ENCODE measurements at places on chromosomes 12 and 14.

DNA sequence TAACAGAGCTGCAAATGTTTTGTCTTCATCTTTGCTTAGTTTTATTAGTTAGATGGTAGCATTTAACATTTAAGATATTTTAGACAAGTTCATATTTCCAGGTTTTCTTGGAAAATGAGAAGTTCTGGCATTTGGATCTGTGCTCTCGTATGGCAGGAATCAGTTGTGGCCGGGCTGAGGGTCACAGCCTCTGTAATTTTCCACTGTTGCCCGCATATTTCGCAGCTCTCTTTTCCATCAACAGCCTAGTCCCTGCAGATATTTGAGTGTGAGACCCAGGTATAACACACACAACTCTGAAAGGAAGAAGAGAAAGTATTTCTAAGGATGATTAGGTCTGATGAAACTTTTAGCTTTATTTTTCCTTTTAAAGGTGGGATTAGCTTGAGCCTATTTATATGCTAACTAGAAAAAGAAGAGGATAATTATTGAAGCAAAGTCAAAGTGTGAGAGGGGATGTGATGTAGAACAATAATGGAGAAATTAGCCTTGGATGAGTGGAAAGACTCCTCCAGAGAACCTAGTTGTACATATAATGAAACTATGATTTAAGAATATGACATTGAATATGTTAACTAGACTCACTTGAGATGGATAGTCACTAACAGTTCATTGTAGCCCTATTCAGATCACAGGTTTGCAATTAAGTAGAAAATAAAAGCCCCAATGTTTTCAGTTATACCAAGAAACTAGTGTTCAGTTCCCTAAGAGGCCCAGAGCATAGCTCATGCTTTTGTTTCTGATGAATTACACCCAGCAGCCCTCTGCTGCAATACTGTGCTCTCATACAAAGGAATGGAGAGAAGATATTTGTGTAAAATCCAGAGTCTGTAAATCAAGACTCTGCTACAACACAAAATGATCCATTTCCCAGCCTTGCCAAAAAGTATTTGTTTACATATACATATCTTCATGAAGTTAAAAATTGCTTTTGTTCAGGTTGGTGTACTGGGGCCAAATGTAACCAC, 158.4 kb downstream of the C12orf50 start:
- DNase-seq: no peak

DNA sequence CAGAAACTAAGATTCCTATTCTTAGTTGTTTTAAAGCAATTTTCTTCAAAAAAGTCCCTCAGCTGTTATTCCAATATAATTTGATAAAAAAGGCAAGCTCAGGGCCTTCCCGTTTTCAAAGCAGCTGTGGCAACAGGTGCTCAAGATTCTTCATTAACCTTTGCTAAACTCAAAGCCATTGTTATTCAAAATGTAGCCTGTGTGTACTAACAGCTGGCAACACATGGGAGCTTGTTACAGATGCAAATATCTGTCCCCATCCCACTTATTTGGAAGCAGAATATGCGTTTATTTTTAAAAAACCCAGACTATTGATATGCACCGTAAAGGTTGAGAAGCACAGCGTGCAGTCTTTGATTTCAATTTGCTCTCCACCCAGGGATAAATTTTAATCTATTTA, 210.4 kb upstream of the SYT10 start:
- no peak for DNase-seq

DNA sequence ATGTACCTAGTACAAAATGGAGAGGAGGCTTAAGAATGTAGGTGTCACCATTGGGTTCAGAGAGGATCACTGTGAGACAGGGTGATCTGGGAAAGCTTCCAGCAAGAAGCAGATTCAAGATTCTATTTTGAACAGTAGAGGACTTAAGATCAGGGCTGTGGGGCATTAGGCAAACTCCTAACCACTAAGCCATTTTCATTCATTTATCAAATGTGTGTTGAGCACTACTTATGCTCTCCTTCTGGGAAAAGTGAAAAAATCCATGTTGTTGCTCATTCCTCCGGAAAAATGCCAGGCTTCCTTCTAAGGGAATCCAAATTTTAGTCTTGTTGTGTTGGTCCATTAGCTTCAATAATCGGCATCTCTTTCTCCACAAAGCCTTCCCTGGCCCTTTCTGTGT, 163.4 kb downstream of the NUAK1 start:
- no peak for DNase-seq

GRCh38 chr12:51131745-51132521, 41.0 kb downstream of the TFCP2 start:
- DNase-seq: no peak

- no peak for DNase-seq
Observed at GRCh38 chr12:45326358-45326975, 110.6 kb downstream of the ANO6 start.

GRCh38 chr12:130813436-130813835, 25.6 kb downstream of the STX2 start:
- no peak for DNase-seq

DNA sequence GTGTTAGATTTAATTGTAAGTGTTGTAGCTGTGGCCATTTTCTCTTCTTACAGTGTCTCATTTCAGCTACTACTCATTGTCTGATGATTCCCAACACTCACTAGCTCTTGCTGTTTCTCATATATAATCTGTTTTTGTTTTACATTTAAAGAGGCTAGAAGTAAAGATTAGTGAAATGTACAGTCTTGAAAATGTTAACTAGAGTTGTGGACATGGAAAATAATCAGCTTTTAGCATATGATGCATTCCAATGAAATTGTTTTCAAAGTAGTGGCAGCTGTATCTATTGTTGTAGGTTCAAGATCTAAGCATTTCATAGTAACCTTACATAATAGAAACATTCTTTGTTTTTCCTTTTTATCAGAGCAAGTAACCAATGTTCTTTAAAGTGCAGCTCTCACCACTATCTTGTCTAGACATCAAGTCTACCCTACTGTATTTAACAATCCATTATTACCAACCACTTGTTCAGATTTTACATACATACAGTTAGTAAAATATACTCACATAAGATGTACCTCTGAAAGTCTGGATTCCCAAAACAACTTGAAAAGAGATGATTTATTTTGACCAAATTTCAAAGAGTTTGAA, 76.9 kb downstream of the PPHLN1 start:
- no peak for DNase-seq

GRCh38 chr14:81315341-81315740, 84.8 kb downstream of the STON2 start:
- DNase-seq: no peak

DNA sequence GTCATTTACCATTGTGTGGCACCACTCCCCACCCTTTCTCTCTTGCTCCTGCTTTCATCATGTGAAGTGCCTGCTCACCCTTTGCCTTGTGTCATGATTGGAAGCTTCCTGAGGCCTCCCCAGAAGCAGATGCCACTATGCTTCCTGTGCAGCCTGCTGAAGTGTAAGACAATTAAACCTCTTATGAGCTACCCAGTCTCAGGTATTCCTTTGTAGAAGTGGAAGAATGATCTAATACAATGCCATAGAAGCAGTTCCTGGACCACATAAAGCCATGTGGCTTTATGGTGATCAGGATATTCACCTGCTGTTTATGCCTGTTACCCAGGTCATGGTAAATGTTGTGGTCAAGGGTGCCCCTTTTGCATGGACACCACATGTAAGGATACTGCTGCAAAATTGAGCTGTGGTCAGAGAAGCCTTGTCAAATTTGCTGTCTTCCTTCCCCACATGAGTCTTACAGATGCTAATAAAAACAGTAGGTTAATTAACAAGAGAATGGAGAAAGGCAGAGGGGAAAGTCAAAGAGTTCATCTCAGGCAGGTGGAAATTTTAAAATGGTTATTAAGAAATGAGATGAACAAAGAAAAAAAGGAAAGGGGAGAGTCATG, 112.8 kb upstream of the IFNG-AS1 start:
- DNase-seq: no peak

GRCh38 chr12:62934799-62935674, at the start of gene PPM1H:
TSS of gene PPM1H (minus strand) at chr12:62935150. CDS start at chr12:62934736, 414 bp downstream.
- DNase-seq: no peak

DNA sequence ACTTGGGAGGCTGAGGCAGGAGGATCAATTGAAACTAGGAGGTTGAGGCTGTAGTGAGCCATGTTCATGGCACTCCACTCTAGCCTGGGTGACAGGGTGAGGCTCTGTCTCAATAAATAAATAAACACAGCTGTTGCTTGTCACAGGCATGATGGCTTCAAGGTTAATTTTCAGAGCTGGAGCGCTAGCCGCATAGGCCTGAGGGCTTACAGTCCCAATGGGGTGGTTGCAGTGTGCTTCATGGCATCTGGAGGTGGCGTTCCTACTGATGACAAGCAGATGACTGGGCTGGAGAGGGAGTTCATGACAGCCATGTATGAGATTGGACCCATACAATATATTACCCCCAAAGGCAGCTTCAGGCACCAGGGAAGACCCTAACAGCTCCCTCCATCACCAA, 1.6 kb upstream of the FMNL3 start:
- no peak for DNase-seq

- no peak for DNase-seq
Observed at GRCh38 chr12:117049295-117049694, 49.9 kb downstream of the TESC start.

DNA sequence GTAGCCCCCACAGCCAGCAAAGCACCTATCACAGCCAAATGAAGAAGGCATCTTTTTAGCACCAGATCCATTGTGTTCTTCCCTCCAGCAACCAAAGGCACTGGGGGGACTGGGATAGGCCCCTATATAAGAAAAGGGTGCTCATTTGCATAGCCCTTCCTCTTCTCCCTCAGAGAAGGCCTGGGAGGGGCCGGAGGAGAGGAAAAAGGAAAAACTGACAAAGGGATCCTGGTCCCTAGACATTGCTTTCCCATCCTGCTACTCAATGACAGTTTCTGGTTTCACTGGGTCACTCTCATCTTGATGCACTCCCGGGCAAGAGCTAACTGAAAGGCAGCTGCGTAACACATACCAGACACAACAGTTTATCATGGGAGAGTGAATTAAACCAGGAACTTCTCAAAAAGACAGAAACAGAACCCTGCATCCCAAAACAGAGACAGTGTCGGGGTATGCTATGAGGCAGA, at the start of gene PMEL:
PMEL (minus strand) TSS at position 102 of the 467 bp plus-strand sequence; CDS start at position 71, 31 bp downstream.
- no peak for DNase-seq

DNA sequence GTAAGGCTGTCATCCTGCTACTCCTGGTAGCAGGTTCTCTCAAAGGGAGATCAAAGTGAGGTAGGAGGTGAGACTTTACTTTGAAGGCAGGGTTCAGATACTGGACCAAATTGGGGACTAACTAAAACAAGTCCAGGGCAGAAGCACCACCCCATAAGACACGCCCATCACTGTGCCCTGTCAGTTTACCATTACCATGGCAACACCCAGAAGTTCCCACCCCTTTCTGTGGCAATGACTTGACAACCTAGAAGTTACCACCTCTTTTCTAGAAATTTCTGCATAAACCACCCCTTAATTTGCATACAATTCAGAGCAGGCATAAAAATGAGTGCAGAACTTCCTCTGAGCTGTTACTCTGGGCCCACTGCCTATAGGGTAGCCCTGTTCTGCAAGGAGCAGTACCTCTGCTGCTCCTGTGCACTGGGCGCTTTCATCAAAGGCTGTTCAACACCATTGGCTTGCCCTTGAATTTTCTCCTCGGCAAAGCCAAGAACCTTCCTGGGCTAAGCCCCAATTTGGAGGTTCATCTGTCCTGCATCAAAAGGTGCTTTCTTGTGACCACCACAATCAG, 64.8 kb upstream of the MAX start:
- DNase-seq: no peak

- DNase-seq: no peak
Observed at GRCh38 chr12:47035484-47035883, 43.9 kb upstream of the PCED1B start.

- no peak for DNase-seq
Observed at GRCh38 chr12:66055837-66056319, 74.7 kb downstream of the LLPH start.

- no peak for DNase-seq
Observed at GRCh38 chr12:100348657-100349454, 8.0 kb upstream of the SLC17A8 start.

- no peak for DNase-seq
Observed at GRCh38 chr14:105070760-105071137, 5.5 kb upstream of the GPR132 start.

DNA sequence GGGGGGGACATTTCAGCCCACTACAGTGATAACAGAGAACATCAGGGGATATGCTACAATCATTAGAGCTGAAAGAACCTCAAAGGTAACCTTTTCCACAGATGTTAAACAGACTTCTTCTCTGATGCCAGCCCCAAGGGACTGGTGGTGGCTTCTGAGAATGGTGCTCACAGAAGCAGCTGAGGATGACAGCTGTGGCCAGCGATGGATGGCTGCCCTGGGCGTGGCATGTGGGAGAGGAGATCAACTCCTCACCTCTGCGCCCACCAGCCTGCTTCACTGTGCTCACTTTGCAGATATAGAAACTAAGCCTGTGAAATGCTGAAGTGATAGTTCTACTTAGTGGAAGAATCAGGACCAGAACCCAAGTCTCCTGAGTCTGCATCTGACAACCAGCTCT, 33.0 kb downstream of the FOXN3 start:
- no peak for DNase-seq

DNA sequence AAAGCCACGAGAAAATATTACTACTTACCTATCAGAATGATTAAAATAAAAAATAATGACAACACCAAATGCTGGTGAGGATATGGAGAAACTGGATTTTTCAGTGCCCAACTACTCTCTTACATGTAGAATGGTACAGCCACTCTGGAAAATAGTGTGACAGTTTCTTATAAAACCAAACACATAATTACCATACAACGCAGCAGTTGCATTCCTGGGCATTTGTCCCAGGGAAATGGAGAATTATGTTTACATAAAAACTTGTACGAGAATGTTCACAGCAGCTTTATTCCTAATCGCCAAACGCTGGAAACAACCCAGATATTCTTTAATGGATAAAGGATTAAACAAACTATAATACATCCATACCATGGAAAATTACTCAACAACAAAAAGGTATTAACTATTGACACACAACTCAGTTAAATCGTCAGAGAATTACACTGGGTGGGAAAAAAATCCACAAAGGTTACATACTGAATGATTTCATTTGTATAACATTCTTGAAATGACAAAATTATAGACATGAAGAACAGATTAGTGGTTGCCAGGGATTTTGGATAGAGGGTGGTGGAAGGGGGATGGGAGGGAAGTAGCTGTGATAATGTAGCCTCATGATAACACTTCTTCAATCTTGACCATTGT, 35.4 kb downstream of the TAOK3 start:
- no peak for DNase-seq

- no peak for DNase-seq
Observed at GRCh38 chr12:12541782-12542181, 20.9 kb downstream of the DUSP16 start.

GRCh38 chr14:95192311-95192710, 35.0 kb upstream of the DICER1 start:
- no peak for DNase-seq

DNA sequence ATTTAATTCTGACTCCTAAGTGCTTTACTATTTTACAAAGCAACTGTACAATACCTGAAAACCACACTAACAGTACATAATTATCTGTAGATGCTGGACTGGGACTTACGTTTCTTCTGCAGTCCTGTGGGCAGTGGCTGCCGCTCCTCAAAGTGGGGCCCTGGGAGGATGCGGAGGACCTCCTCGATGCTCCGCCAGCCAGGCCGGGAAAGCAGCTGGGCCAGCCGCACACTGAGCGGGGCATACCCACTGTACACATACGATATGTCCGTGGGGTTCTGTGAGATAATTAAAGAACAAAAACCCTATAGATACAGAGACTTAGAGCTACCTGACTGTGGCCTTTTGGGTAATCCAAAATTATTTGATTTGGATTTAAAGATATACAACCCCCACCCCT, 6.8 kb upstream of the DIABLO start:
- no peak for DNase-seq
